ENCODE measurements at places on chromosomes 11 and 22. TPM values are rescaled to one million over a fixed set of nuclear protein-coding genes. Genes with fewer than 3 reads are reported as not detected.

The ARRB1 gene
- total RNA-seq = 38.0 TPM

- DNase-seq = no peak
Observed at GRCh38 chr22:45296628-45297297, 12.0 kb downstream of the UPK3A start.

GRCh38 chr11:79062814-79063762 is 377.7 kb downstream of the TENM4 start:
- DNase-seq = peak; percentile 69

DNA sequence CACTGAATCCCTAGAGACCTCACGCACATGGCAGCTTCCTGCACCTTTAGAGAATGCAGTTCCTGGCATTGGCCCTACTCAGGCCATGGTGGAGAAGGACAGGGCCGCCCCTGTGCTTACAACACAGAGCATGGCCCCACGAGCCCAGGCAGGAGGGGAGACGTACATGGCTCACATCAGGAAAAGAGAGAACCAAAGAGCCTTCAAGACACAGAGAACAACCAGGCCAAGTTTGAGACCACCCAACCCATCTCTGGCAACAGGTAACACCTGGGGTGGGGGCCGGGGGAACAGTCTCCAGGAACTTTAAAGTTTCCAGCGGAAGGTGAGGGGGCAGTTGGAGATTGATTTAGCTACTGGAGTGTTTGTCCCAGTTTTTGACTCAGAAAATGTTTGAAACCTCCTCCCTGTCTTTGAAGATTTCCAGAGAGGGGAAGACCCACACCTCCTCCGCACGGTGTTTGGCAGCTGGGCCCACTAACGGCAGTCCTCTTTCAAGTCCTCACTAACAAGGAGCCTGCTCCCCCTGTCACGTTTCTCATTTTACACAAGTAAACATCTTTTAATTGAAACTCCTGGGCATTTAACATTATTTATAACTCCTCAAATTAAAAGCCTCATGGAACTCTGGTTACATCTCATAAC is 1423.8 kb downstream of the TBC1D22A start:
- no peak for DNase-seq

The APOA5 gene
- not detected for total RNA-seq

GRCh38 chr11:17978553-17979287 is 34.1 kb downstream of the SERGEF start:
- peak; percentile 83 for DNase-seq

- DNase-seq = no peak
Observed at GRCh38 chr22:47055073-47055355, 292.6 kb downstream of the TBC1D22A start.

DNA sequence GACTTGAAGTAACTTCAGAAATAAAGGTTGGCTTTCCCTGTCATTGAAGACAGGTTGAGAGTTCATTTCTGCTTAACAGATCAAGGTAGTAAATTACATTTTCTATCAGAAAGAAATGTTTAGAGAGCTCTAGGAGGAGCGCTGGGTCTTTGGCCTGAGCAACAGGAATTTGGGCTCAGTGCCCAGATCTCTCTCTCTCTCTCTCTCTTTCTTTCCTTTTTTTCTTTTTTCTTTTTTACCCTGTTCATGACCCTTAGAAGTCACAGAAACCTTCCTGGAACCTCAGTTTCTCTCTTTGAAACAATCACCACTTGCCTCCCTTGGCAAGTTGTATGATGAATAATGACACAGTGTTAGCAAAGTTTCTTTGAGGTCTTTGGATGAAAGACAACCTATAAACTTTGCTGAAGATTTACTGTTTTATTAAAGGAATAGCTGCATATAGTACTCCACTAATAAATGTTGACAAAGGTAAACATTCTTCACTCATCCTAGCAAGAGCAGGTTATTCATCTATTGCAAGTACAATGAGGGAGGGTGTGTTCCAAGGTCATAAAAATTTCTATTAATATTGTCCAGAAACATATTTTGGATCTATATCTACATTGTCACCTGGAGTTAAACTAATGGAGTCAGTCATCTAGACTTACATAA is 35.5 kb upstream of the RASSF10 start:
- no peak for DNase-seq

DNA sequence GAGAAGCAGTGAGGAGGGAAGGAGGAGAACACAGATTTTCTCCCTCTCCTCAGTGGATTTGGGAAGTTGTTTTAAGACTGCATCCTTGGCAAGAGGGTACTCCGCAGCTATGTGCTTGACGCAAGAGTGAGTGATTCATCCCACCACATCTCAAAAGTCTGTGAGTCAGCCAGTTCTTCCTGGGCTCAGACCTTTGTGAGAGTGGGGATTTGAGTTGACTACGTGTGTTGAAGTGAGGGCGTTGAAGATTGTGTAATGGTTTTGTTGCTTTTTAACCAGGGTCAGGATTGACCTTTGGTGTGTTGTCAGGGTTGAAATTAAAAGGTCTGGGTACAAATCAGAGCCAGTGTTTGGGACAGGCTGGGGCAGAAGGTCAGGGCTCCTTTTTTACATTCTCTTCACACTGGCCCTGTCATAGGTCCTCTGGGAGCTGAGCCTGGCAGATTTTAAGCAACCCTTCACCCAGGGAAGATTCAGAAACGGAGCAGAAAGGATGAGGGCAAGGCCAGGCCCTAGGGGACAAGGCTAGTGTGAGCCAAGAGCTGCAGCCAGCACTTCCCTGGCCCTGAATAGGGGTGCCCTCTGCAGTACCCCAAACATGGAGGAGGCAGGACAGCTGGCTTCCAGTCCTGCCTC is 4.2 kb upstream of the C11orf86 start:
- no peak for DNase-seq

The CENPM gene
- total RNA-seq = 3.4 TPM

The MS4A15 gene
- total RNA-seq = not detected

- no peak for DNase-seq
Observed at GRCh38 chr11:113831314-113831713, 44.1 kb downstream of the USP28 start.

- no peak for DNase-seq
Observed at GRCh38 chr11:105070306-105070705, 25.2 kb upstream of the CARD16 start.

The PACSIN3 gene
- total RNA-seq = 2.2 TPM

- no peak for DNase-seq
Observed at GRCh38 chr11:100578831-100579311, 108.2 kb upstream of the ARHGAP42 start.

DNA sequence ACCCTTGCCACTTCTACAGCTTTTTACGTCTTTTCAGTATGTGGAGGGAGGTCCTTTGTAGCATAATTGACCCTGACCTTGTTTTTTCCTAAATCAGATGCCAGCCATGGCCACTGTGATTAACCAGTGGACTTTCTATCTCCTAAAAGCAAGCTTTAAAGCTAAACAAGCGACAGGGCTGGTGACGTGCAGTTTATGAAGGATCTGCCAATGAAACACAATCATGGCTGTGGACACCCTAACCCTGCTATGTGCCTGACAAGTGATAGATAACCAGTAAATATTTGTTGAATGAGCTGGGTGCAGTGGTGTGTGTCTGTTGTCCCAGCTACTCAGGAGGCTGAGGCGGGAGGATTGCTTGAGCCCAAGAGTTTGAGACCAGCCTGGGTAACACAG is 64.2 kb downstream of the LIF start:
- DNase-seq = no peak

GRCh38 chr11:20042045-20042639 is 118.1 kb downstream of the DBX1 start:
- DNase-seq = no peak

DNA sequence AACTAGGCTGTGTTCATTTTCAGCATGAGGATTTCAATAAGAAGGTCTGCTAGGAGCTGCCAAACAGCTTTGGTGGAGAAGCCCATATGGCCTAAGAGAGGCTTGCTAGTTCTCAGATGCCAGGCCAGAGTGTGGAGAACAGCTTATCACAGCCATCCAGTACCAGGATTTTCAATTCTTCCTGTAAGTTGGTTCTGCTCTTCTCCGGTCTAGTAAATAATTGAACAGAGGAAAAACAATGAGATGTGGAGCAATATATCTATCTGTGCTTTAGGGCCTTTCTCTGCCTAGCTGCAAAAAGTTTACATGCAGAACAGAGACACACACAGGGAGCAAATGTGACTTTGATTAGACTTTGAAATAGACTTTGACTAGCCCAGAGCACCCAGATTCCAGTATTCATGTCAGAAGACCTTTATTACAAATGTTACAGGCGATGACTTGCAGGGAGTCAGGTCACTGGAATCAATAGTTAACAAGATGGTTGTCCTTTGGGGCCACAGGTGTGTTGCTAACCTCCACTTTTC is 19.8 kb upstream of the PPP2R1B start:
- DNase-seq = no peak

The C11orf87 gene
- total RNA-seq = 0.27 TPM

DNA sequence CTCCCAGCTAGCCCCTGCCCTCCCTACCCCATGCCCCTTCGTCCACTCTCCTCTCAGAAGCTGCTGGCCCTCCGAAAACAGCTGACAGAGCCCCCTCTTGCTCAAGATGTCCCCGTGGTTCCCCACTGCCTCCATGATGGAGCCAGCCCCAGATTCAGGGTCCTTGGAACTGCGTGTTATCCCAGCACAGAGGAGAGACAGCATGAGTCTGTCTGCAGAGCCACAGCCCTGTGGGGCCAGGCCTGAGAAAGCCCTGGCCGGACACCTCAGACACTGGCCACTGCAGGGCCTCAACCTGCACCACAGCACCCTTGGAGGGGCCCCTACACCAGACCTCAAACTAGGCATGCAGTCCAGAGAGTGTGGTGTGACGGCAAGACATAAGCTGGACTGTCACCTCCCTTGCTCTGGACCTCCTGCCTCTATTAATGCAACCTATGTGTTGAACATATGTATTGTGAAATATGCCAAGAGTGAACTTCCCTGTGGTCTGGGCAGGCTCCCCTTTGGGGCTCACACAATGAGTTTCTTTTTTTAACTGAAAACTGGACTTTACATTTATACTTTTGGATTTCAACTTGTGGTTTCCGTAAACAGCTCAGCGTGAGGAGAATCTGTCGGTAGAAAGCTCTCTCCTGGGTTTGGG is 9.6 kb downstream of the PNPLA5 start:
- no peak for DNase-seq

- peak; percentile 61 for DNase-seq
Observed at GRCh38 chr22:44622147-44622427, 79.9 kb upstream of the PRR5 start.

The ISX gene
- total RNA-seq = not detected

- no peak for DNase-seq
Observed at GRCh38 chr11:18204220-18204619, 31.6 kb downstream of the MRGPRX4 start.

The KLHDC7B gene
- 0.12 TPM for total RNA-seq

DNA sequence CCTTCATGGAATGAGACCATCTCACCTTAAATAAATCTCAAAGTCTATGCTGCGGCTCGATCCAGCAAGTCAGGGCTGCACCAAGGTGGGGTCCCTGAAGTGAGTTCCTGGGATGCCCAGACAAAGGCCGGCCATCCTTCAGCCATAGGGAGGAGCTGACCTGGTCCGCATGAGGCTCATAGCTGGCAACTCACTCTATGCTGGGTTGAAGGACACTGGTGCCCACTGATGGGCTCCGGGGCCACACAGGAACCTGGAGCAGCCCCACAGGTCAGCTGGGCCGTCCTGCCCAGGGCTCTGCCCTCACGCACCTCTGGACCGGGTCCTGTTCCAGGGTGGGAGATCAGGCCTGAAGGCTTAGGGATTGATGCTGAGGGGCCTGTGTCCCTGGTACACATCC is 1339.3 kb downstream of the TBC1D22A start:
- DNase-seq = no peak

The ALKBH8 gene
- total RNA-seq = 6.4 TPM

The OR8G5 gene
- total RNA-seq = not detected

DNA sequence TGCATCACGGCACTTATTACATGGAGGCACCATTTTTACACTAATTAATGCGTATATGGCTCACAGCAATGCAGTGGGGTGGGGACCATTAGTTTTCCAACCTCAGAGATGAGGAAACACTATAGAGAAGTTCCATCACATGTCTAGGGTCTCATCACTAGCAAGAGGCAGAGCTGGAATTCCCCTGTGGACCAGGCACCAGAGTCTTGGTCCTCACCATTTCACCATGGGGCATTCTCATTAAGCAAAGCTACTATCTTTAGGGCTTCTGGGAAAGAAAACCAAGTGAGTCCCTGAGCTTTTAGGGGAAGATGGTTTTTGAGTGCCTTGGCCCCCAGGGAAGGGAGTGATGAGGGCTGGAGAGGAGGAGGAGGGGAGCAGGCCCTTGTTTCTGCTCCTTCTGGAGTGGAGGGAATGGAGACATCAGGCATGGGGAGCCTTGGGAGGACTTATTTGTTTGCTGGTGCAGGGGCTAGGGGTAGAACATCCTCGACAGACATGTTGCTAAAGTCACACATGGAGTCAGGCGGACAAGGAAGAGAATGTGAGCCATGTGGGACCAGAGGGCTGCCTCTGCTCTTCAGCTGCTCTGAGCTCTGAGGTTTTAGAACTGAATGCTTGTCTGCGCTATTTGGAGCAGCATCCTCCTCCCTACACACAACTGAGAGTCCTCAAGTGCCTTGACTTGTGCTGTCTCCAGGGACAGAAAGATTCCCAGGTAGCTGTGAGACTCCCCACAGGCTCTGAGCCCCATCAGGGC is 40.3 kb upstream of the ZBED5 start:
- DNase-seq = no peak

DNA sequence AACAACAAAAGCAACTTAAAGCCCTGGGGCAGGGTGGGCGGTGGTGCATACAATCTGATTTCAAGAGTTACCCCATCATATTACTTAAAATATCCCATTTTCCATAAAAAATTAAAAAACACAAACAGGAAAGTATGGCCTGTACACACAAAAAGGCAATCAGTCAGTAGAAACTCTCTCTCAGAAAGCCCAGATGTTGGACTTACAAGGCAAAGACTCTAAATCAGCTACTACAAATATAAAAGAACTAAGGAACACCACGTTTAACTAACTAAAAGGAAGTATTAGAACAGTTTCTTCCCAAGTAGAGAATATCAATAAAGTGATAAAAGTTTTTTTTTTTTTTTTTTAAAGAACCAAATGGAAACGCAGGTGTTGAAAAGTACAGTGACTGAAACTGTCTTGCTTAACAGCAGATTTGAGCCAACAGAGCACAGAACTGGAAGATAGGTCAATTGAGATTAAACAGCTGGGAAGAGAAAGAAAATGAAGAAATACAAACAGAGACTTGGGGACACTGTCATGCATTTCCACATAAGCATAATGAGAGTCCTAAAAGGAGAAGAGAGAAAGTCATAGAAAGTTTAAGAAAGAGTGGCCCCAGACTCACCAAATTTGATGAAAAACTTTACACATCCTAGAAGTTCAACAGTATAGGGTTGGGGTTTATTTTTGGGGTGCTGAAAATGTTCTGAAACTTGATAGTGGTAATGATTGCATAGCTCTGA is 8.6 kb downstream of the SC5D start:
- DNase-seq = no peak

- DNase-seq = no peak
Observed at GRCh38 chr11:37182031-37182430, 584.0 kb upstream of the RAG2 start.

GRCh38 chr11:102990145-102990544 is 34.6 kb upstream of the MMP13 start:
- no peak for DNase-seq

Measured in glutamatergic neuron (in vitro differentiated cells).